ENCODE measurements at places on chromosomes 11 and 22. TPM values are rescaled to one million over a fixed set of nuclear protein-coding genes. Genes with fewer than 3 reads are reported as not detected.

OMP gene
- 9.6 TPM for total RNA-seq

IGLL1 gene
- not detected for total RNA-seq

RTN4R gene
- 1.3 TPM for total RNA-seq

DNA sequence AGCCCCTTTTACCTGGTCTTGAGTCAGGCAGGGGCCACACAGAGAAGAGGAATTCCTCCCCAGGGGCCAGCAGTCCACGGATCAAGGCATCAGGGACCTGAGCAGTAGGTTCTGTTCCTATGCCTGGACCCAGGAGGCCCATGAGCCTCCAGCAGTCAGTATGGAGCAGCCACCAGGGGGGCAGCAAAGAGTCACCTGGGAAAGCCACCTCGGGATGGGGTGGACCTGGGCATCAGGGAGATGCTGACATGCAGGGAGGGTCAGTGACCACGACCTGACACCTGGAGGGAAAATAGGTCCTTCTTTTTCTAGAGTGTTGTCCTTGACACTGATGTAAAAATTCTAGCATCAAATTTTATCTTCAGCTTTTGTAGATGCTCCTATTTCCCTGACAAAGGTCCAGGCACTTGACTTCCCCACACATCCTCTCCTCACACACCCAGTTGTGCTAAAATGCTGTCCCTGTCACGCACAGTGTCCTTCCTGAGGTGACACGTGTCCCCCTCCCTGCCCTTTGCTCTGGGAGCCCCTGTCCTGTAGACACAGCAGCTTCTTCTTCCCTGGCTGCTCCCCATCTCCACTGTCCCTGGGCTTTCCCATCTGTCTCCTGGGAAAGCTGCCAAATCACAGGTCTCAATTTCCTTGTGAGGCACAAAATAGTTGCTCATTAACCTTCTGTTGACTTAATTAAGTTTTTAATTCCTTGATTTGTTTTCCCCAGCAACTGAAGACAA, 70.0 kb upstream of the IGLL5 start:
- DNase-seq, result no peak

TUB gene
- 10.6 TPM for total RNA-seq

DNA sequence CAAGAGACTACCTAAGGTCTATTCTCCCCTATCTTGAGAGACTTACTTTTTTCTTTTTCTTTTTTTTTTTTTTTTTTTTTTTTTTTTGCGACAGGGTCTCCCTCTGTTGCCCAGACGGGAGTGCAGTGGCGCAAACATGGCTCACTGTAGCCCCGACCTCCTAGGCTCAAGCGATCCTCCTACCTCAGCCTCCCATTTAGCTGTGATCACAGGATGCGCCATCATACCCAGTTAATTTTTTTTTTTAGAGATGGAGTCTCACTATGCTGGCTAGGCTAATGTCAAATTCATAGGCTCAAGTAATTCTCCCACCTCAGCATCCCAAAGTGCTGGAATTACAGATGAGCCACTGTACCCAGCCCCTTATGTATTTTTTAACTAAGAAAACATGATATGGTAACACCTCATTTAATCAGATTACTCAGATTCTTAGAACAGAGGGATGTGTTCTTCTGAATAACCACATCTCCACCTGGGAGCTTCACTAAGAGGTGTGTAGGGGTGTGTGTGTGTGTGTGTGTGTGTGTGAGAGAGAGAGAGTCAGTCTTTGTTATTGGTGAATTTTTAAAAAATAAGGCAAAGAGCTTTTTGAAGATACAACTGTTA, 102.9 kb downstream of the USP35 start:
- DNase-seq, result no peak

DNA sequence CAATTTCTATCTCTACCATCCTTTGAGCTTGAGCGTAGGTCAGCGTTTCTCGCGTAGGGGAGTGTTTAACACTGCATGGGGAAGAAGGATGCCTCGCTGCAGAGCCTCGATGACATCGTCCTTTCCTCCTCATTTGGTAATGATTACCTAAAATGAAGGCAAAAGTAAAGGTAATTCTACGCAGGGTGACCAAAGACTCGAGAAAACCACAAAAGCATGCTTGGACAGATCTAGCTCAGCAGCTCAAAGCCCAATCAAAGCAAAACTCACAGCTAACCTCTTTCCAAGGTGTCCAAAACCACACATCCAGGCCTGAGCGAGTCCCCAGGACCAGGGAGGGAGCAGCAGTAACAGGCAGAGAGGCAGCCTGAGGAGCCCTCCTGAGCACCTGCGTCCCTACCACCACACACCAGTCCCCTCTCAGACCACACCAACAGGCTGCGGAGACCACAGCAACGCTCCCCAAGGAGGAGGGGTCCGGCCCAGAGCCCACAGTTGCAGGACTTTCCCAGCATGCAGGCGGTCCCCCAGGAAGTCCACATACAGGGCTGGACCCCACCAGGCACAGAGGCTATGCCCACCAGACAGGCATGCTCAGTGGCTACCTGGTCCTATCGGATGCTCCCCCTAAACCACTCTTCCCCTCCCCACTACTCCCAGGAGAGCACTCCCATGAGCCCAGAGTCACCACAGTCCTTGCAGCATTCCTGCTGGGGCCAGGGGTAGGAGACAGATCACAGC, 3.3 kb downstream of the BRD1 start:
- no peak for DNase-seq

MYOD1 gene
- not detected for total RNA-seq

MS4A12 gene
- total RNA-seq, result not detected

DNA sequence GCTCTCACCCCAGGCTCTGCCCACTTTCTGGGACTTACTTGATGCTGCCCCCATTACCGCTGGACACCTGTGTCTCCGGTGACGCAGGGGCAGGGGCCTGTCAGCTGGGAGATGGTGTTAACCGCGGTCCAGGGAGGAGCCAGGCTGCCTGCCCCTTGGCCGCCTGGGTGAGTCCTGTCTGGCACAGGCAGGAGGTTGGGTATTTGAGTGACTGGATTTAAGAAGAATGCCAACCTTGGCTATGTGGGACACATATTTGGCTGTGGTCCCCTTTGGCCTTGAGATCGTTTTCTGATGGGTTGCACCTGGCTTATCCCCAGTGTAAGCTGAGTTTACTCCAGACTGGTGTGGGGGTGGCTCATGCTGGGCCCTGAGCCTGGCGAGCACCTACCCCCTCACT, 2.5 kb downstream of the MUC6 start:
- DNase-seq, result no peak

POTEH gene
- not detected for total RNA-seq

DNA sequence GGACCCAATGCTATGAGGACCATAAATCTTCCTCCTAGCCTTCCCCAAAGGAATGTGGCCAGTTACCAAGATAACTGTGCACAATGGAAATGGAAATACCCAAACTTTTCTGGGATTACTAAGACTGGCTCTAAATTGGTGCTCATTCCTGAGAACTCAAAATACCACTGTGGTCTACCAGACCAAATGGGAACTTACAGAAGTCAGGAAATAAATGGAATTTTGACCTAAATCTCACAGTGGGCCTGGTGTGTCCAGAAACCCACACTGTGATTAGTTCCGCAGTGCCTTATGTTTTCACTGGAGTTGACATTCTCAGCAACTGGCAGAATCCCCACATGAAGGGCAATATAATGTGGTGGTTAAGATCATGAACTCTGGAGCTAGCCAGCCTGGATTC, 99.4 kb upstream of the ZC3H12C start:
- no peak for DNase-seq

CXCR5 gene
- not detected for total RNA-seq

DNA sequence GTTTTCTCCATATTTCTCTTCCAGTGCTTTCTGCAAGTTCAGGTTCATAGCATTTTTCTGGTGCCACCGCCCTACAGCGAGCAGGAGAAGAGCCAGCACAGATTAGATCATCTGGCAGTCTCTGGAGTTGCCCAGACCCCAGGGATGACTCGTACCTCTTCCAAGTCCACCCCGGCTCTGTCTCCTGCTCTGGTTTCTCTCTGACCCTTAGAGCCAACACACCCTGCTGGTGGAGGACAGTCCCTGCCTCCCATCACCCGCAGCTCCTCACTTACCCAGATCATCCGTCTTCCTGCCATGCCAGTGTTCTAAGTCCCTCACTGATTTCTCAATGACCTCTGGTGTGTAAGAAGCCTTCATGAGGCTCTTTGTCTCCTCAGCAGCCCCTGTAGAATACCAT, 28.0 kb downstream of the TST start:
- no peak for DNase-seq

DNA sequence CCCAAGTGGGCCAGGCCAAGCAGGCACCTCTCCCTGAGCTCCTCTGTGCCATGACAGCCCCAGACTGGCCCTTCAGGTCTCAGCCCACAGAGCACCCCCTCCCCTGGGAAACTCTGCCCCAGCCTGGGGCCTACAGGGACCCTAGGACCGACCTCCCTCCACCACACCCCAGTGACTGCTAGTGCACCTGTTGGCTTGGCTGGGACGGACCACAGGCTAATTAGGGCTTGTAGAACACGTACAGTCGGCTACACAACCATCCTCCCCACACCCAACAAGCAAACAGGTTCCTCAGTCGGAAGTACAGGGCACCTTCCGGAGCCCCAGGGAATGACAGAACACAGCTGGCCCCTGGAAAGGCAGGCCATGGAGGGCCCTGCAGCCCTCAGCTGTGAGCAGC, 4.3 kb downstream of the SBF1 start:
- no peak for DNase-seq

DNA sequence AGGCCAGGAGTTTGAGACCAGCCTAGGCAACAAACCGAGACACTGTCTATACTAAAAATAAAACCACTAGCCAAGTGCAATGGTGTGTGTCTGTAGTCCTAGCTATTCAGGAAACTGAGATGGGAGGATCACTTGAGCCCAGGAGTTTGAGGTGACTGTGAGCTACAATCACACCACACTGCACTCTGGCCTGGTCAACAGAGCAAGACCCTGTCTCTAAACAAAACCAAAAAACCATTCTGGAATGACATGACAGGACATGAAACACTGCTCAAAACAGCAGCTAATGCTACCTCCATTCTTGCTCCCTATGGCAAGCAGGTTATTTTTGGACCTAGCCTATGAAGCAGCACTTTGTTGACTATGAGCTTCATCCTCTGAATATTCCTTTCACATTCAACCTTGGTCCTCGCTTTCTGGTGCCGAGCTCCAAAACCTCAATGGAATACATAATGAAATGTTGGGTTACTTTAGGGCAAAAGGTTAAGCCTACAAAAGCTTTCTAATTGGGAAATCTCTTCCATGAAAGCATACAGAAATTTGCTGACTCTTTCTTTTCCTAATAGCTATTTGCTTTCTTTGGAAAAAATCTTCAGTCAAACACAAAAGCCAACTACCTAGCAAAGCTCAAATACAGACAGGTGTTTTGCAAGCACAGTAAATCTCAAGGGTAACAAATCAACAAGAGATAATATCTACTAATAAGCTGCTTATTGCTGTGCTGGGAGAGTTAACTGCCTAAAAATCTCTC, 21.1 kb downstream of the SIK3 start:
- no peak for DNase-seq

- DNase-seq, result peak; percentile 35
Measured at GRCh38 chr11:124882339-124883071, 15.2 kb downstream of the ROBO4 start.

NRXN2 gene
- total RNA-seq, result 11.6 TPM

SULT4A1 gene
- total RNA-seq, result 1.8 TPM

HYOU1 gene
- total RNA-seq, result 162 TPM

DNA sequence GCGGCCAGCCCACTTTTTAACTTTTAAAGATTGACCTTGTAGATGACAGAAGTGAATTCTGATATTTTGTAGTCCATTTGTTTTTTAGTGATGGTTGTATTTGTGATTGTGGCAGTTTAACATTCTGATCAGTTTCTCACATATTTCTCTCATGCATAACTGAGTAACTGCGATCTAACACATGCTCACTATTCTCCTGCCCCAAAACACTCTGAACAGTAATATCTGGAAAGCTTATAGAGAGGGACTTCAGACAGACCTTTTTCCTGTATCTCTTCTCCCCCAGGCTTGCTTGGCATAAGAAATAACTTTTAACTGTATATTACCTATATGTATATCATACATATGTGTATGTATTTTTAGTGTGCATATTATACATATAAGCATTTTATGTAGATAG, 37.3 kb upstream of the MYO18B start:
- DNase-seq, result no peak

DNA sequence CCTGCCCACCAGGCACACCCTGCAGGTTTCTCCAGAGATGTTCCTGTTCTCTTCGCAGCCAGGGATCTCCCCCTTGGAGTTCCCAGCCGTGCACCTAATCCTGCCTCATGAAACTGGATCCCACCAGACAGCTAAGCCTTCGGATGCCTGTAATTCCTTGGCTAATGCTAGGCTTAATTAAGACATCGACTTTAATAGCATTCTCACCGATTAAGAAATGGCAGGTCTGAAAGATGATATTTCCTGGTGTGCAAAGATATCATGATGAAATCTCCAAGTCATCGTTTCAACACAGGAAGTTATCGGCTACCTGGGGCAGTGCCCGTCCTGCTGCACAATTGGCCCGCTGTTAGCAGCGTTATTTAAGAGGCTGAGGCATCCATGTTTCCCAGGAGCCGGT, 41.5 kb upstream of the CCND1 start:
- DNase-seq, result no peak

DNA sequence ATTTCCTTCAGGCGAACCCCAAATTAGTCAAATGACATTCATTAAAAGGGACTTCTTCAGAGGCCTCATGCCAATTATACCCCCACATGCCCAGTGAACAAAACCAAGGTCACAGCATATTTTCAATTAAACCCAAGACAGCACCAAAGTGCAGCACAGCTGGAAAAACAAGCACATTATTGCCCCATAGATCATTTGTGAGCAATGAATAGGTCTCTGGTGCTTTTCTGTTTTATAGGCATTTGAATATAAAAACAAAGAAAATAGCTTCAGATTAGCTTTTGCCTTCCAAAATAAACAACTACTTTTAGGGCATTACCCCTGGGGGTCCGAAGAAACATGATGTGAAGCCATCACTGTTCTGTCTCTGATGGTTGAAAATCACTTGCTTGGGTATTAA, 1319.9 kb downstream of the LRRC4C start:
- no peak for DNase-seq
